ENCODE measurements at places on chromosomes 16 and 17. TPM values are rescaled to one million over a fixed set of nuclear protein-coding genes. Genes with fewer than 3 reads are reported as not detected.

Gene ACE
- 5.8 TPM for total RNA-seq

Gene STX1B
- 2.2 TPM for total RNA-seq

Gene TPSAB1
- total RNA-seq: 0.93 TPM

Gene MAP1LC3B
- total RNA-seq: 28.8 TPM

Gene DNASE1L2
- not detected for total RNA-seq

Gene MMP28
- total RNA-seq: not detected

Gene CSH2
- not detected for total RNA-seq

Gene IL17C
- total RNA-seq: not detected

Gene DCAF7
- 30.8 TPM for total RNA-seq
